ENCODE measurements at places on chromosomes 2 and 18. TPM values are rescaled to one million over a fixed set of nuclear protein-coding genes. Genes with fewer than 3 reads are reported as not detected.

GRCh38 chr2:15275346-15275745 lies 285.8 kb downstream of the NBAS start:
- H3K36me3 ChIP-seq = peaks cover 7% of the 10 kb centered on the region
- no peak overlapping the region for H3K4me3 ChIP-seq
- H3K27ac ChIP-seq = no peak overlapping the region
- peak; percentile 60 for DNase-seq
- peaks cover 5% of the 10 kb centered on the region for H3K4me1 ChIP-seq

NEURL3 gene
- 0.29 TPM for total RNA-seq

DNA sequence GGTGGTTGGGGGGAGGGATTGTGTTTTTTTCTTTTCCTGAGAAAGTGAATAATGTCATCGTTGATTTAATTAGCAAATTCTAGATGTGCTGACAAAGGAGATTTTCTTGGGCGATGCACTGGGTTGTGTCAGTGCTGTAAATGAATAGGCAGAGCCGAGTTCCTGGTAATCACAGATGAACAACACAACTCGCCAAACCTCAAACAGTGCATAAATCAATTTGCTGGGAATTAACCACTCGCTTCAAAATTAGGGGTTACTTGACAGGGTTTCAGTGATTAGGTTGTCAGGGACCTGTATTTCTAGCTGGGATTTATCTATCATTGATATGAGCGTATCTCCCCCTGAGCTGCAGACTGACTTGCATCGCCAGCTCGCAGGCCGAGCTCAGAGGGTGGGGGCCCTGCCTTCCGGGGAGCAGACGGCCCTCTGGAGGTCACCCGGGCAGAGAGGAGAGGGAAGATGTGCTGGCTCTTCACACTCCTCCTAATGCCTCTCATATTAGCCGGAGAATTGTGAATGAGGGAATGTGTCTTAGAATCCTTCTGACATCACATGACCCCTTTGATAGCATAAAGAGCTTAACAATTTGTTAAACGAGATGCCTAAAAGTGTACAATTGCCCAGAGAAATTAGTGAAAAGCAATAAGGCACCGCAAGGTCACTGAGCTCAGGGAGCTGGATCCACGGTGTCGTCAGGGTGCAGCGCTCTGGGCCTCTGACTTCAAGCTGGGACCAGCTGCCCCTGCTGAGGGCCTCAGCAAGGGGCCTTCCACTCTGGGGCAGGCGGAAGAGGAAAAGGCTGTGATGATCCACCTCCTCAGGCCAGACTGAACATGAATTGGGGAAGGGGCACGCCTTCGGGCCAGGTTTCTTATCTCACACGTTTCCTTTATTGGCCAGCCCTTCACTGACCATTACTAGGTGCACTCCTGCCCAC lies 48.9 kb downstream of the SMIM21 start:
- H3K36me3 ChIP-seq = no peaks in the 10 kb centered on the region
- DNase-seq = no peak
- H3K4me1 ChIP-seq = no peaks in the 10 kb centered on the region
- H3K27me3 ChIP-seq = peaks cover 6% of the 10 kb centered on the region

TTLL4 gene
- total RNA-seq = 13.0 TPM

GRCh38 chr2:23901966-23902846 lies 24.7 kb downstream of the ATAD2B start:
- H3K27ac ChIP-seq = peak overlapping the region; percentile 30
- DNase-seq = peak; percentile 29
- H3K27me3 ChIP-seq = no peaks in the 10 kb centered on the region
- H3K4me3 ChIP-seq = no peak overlapping the region
- no peaks in the 10 kb centered on the region for H3K36me3 ChIP-seq

DNA sequence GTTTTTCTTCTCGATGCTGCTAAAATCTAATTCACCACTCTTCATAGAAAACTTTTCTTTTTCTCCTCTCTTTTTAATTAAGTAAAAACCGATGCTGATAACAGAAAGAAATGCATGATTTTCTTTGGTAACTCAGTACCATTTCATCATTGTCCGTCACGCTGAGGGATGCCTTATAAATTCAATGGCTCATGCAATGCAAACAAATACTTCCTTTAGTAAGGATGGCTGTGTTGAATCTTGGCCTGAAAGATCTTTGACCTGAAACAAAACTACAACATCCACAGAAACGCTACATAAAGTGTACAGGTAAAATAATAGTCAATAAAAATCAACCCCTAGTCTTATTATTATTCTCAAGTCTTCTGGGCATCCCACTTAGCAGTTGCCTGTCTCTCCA lies 261.4 kb downstream of the SLC8A1 start:
- H3K27me3 ChIP-seq = no peaks in the 10 kb centered on the region
- H3K36me3 ChIP-seq = no peaks in the 10 kb centered on the region
- H3K4me3 ChIP-seq = no peak overlapping the region
- no peak for DNase-seq
- H3K27ac ChIP-seq = no peak overlapping the region

ARHGEF33 gene
- 0.29 TPM for total RNA-seq

GRCh38 chr2:62296832-62297623 lies 101.1 kb downstream of the B3GNT2 start:
- no peak for DNase-seq
- peaks cover 4% of the 10 kb centered on the region for H3K4me1 ChIP-seq
- no peaks in the 10 kb centered on the region for H3K27me3 ChIP-seq

DNA sequence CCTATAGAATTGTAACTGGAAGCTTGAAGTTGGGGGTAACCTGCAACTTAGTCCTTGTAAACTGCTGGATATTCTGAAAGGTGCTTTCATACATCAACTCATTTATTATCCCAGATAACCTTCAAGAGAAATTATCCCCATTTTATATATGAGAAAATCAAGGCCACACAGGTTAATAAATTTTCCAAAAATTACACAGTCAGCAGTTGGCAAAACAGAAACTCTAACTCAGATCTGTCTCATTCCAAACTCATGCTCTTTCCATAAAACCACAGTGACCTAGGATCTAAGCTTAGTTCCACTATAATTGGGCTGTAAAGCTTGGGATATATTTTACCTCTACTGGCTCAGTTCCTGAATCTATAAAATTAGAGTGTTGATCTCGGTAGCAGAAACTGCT lies 167.6 kb upstream of the DDX18 start:
- no peaks in the 10 kb centered on the region for H3K27me3 ChIP-seq
- H3K36me3 ChIP-seq = no peaks in the 10 kb centered on the region
- DNase-seq = no peak
- H3K4me1 ChIP-seq = no peaks in the 10 kb centered on the region

DNA sequence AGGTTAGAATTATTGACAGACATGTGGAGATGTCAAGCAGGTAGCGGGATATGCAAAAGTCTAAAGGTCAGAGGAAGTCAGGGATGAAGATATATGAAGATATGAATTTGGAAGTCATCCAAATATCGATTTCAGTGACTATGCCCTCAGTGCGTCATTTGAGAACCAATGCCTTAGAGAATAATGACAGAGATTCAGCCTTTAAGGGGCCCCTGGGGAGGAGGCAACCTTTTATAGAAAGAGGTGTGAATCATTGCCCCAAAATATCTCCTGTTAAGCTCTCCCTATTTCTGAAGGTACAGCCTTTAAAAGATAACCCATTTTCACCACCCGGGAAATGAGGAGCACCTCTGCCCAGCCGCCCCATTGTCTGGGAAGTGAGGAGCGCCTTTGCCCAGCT lies 223.4 kb downstream of the NCKAP5 start:
- no peak overlapping the region for H3K4me3 ChIP-seq
- no peaks in the 10 kb centered on the region for H3K27me3 ChIP-seq
- no peaks in the 10 kb centered on the region for H3K36me3 ChIP-seq
- DNase-seq = no peak
- no peaks in the 10 kb centered on the region for H3K4me1 ChIP-seq
- H3K27ac ChIP-seq = no peak overlapping the region

- peaks cover 3% of the 10 kb centered on the region for H3K36me3 ChIP-seq
- no peak for DNase-seq
- peak overlapping the region; percentile 43 for H3K27ac ChIP-seq
- peaks cover 54% of the 10 kb centered on the region for H3K4me1 ChIP-seq
- no peaks in the 10 kb centered on the region for H3K27me3 ChIP-seq
Observed at GRCh38 chr2:191321861-191322662, 76.9 kb downstream of the MYO1B start.

GRCh38 chr2:85470850-85471800 lies 52.6 kb downstream of the SH2D6 start:
- H3K36me3 ChIP-seq = no peaks in the 10 kb centered on the region
- no peak for DNase-seq
- H3K4me1 ChIP-seq = peaks cover 12% of the 10 kb centered on the region
- H3K4me3 ChIP-seq = no peak overlapping the region
- no peaks in the 10 kb centered on the region for H3K27me3 ChIP-seq

MSGN1 gene
- total RNA-seq = not detected

DNA sequence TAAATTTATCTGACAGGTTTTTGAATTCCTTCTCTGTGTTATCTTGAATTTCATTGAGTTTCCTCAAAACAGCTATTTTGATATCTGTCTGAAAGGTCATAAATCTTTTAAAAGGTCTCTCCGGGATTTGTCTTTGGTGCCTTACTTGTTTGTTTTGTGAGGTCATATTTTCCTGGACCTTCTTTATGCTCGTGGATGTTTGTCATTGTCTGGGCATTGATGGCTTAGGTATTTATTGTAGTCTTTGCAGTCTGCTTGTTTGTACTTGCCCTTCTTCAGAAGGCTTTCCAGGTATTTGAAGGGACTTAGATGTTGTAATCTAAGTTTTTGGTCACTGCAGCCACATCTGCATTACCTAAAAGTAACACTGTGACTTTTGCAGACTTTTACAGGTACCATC lies 355.2 kb downstream of the PARD3B start:
- no peaks in the 10 kb centered on the region for H3K27me3 ChIP-seq
- no peak overlapping the region for H3K4me3 ChIP-seq
- no peaks in the 10 kb centered on the region for H3K4me1 ChIP-seq
- H3K27ac ChIP-seq = no peak overlapping the region
- DNase-seq = no peak
- no peaks in the 10 kb centered on the region for H3K36me3 ChIP-seq

DNA sequence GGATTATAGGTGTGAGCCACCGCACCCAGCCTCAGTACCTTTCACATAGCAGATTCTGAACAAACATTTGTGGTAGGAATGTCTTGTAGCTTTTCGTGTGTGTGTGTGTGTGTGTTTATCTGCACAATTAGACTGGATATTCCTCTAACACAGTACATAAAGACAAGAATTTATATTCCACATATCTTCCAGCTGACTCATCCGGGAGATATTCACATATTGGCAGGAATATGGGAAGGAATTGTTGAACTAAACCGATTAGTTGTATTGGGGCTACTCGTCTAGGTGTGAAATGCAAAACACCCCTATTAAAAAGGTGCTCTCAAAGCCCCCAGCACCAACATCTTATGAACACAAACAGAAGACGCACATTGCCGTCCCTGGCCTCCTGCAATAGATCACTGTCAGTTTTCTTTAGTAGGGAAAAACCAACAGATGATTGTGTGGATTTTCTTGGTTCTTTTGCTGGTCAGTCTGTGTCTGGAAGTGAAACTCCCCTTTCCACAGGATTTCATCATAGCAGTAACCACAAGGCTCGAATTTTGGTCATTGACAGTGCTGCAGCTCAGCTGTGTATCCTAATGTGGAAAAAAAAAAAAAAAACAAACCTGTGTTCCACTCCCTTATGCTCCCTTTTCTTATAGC lies 208.5 kb upstream of the ACVR2A start:
- no peaks in the 10 kb centered on the region for H3K4me1 ChIP-seq
- no peak overlapping the region for H3K27ac ChIP-seq
- H3K27me3 ChIP-seq = no peaks in the 10 kb centered on the region
- H3K4me3 ChIP-seq = peak overlapping the region; percentile 49
- DNase-seq = no peak

- peaks cover 3% of the 10 kb centered on the region for H3K4me1 ChIP-seq
- H3K4me3 ChIP-seq = no peak overlapping the region
- H3K36me3 ChIP-seq = no peaks in the 10 kb centered on the region
- H3K27me3 ChIP-seq = no peaks in the 10 kb centered on the region
- H3K27ac ChIP-seq = no peak overlapping the region
Observed at GRCh38 chr2:206095536-206096332, 9.8 kb upstream of the INO80D start.

GRCh38 chr18:26405190-26405801 lies 143.1 kb downstream of the KCTD1 start:
- H3K27ac ChIP-seq = no peak overlapping the region
- H3K4me3 ChIP-seq = no peak overlapping the region
- DNase-seq = no peak

ILKAP gene
- total RNA-seq = 24.5 TPM

ATP6V1B1 gene
- 2.5 TPM for total RNA-seq

PROKR1 gene
- not detected for total RNA-seq

DNA sequence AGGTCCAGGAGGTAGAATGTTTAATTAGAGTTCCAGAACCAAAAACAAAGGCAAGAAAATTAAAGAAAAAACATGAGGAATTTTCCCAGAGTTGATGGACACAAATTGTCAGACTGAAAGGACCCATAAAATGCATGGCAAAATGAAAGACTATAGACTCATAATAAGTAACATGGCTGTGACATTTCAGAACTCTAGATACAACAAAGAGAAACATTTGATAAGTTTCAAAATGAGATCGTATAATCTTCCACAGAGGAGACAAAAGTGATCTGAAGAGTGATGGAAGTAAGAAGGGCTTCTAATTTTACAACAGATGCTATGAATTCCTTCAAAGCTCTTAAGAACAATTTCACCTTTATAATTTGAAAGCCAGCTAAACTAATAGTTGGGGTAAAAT lies 20.4 kb downstream of the ORC4 start:
- no peak for DNase-seq
- H3K27me3 ChIP-seq = no peaks in the 10 kb centered on the region
- no peaks in the 10 kb centered on the region for H3K4me1 ChIP-seq
- no peak overlapping the region for H3K27ac ChIP-seq
- H3K4me3 ChIP-seq = no peak overlapping the region

DNA sequence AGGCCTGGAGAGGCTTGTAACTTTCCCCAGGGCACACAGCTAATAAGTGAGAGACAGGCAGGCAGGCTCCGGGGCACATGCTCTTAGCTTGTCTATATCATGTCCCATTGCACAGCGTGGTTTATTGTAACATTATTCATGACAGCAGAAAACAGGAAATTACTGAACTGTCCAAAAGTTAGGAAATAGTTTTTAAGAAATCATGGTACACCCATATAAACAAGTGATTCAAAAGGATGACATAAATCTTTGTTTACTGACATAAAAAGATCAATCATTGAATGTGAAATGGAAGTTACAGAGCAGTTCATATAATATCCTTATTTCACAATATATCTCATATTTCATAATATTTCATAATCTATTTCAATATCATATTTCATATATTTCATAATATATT lies 34.3 kb upstream of the TXNDC2 start:
- H3K36me3 ChIP-seq = peaks cover 9% of the 10 kb centered on the region
- DNase-seq = no peak
- H3K4me1 ChIP-seq = peaks cover 16% of the 10 kb centered on the region

- H3K27me3 ChIP-seq = peaks cover 4% of the 10 kb centered on the region
- H3K4me1 ChIP-seq = no peaks in the 10 kb centered on the region
- DNase-seq = no peak
- no peak overlapping the region for H3K27ac ChIP-seq
- H3K36me3 ChIP-seq = no peaks in the 10 kb centered on the region
- H3K4me3 ChIP-seq = no peak overlapping the region
Observed at GRCh38 chr2:98356729-98357128, 10.5 kb downstream of the CNGA3 start.
